ENCODE measurements at places on chromosomes 1 and 21. TPM values are rescaled to one million over a fixed set of nuclear protein-coding genes. Genes with fewer than 3 reads are reported as not detected.
A peak's percentile ranks its signal among the peaks of the same experiment; 100 is the strongest.

ASCL5 gene
- total RNA-seq = not detected

GRCh38 chr1:53046930-53047329, 15.1 kb upstream of the PODN start:
- H3K36me3 ChIP-seq = peaks cover 5% of the 10 kb centered on the region
- H3K4me3 ChIP-seq = no peak overlapping the region
- no peak for DNase-seq
- no peak overlapping the region for H3K27ac ChIP-seq
- H3K4me1 ChIP-seq = peaks cover 10% of the 10 kb centered on the region
- no peaks in the 10 kb centered on the region for H3K27me3 ChIP-seq

CRNN gene
- total RNA-seq = not detected

NBPF1 gene
- 6.3 TPM for total RNA-seq

FYB2 gene
- total RNA-seq = not detected

DNA sequence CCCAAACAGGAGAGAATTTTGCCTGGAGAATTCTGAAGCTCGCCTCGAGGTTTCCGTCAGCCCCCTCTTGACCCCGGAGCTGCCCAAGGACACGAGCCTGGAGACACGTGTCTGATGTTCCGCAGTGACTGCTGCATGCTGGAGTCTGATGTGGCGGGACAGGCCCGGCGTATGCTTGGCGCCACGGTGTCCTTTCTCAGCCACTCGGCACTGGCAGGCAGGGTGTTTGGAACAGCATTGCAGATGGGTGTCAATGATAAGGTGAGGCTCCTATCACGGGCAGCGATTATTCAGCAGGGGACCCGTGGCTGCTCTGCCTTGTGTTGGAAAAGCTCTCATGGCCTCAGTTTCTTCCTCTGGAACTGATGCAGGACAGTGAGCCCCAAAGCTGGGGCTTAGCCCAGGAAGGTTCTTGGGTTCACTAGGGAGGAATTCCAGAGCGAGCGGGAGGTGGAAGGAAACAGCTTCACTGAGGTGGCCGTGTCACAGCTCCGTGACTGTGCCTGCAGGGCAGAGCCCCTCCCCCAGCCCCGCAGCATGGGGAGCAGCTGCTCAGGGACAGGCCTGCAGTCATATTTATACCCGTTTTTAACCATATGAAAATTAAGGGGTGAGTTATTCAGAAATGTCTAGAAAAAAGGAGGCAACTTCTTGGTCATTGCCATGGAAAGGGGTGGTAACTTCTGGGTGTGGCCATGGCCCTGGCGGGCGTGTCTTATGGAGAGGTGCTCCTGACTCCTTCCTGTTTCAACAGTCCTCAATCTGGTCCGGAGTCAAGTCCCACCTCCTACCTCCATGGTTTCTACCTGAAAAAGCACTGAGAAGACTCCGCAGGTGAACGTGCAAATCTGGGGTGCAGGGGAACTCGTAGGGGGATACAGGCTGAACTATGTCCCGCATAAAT, 123.4 kb downstream of the SIK1 start:
- DNase-seq = no peak
- no peak overlapping the region for H3K4me3 ChIP-seq
- H3K4me1 ChIP-seq = no peaks in the 10 kb centered on the region
- no peak overlapping the region for H3K27ac ChIP-seq

DNA sequence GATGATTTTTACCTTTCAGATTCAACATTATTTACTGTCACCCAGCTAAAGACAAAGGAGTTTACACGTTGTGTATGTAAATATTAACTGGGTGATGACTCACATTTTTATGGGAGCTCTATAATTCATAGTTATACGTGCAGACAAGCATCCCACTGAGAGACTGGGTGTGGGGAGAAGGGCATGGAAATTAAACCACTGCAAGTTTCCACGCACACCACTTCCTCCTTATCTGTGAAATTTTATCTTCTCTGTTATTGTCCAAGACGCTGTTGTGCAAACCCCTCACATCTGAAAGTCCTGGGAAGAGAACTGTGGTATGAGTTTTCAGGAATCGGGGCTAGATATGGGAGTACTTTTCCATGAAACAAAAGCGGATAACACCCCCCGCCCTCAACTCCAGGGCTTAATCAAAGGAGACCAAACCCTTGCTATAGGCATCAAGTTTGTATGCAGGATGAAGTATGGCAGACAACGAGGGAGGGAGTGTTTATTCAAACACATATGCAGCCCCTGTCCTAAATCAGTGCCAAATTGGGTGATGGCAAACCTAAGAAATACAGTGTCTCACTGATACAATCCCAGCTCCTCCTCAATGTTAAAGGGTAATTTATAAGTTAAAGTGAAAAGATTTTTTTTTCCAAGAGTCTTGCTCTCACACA, 23.3 kb upstream of the DPT start:
- H3K4me1 ChIP-seq = no peaks in the 10 kb centered on the region
- H3K27ac ChIP-seq = no peak overlapping the region
- no peak overlapping the region for H3K4me3 ChIP-seq
- DNase-seq = no peak
- peaks cover 10% of the 10 kb centered on the region for H3K27me3 ChIP-seq

CFAP74 gene
- total RNA-seq = not detected

DNA sequence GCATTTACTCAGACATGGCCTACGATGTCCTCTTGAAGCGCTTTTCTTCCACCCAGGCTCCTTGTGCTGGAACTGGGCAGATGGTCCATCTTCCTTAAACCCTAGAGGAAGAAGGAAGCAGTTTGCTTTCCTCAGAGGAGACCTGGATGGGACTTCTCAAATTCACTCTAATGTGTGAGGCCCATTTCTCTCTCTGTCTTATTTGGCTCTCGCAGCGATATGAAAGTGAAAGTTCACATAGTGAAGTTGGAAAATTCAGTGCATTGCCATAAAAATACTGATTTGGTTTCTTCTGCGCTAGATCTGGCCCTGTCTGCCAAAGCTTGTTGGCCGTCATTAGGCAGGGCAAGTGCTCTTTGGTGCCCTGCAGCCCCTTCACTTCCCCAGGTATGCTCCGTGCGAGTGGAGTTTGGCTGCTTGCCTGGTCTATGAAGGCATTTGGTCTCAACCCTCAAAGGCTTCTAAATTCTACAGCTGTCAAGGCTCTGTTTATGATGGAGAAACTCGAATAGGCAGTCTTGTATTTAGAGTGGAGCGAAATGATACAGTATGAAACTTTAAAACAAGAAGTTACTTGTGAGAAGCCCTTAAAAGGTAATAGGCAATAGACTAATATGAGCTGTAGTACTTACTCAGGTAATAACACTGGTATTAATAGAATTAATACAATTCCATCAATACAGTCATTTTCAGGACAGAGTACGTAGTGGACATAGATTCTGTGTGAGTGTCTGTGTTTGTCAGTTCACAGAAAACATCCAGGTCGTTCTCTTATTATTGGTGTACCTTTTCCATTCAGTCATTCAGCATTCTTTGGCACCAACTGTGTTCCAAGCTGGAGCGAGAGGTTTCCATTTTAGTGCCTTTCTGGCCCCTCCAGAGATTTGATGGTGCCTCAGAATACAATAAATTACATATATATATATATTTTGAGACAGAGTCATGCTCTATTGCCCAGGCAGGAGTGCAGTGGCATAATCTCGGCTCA, 20.5 kb downstream of the SZRD1 start:
- peaks cover 4% of the 10 kb centered on the region for H3K36me3 ChIP-seq
- peak overlapping the region; percentile 77 for H3K4me3 ChIP-seq
- no peaks in the 10 kb centered on the region for H3K27me3 ChIP-seq
- peaks cover 78% of the 10 kb centered on the region for H3K4me1 ChIP-seq
- DNase-seq = no peak

CNTN2 gene
- not detected for total RNA-seq

TNFRSF8 gene
- total RNA-seq = 16.3 TPM
